Stimulated activated CD8-positive, alpha-beta memory T cell treated with anti-CD3 and anti-CD28 coated beads, Interleukin-4, amount 100 ng/mL, for 1 hour (primary cell): ENCODE measurements at places on chromosomes 7 and 10.

DNA sequence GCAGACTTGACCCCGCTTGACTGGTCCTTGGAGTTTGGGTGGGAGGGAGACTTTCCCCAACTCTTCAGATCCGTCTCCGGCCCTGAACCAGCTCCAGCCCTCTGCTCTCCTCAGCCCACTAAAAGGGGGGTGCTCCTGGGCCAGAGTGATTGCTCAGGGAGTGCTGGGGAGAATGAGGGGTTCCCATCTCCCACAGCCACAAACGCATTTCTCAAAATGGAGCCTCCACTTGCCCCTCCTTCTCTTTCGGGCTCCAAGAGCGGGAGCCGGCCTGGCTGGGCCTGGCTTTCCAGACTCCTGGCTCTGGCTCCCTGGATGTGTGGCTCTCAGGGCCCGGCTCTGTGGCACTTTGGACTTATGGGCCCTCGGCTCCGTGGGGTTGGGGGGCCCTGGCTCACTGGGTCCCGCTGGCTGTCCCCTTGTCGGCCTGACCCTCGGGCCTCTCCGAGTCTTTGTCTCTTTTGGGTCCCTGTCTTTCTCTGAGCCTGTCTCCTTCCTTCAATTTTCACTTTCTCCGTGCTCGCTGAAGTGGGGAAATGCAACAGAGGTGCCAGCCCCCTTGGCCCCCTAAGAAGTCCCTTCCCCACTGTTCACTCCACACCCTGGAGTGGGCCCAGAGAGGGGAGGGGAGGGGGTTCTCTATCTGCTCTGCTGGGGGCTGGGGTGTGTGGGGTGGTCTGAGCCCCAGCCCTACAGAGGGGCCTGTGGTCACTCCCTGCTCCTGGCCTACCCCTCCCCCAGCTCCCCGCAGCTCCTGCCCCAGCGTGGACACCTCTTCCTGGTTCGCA, 713 bp downstream of the LZTS2 start:
- no peak for DNase-seq

- no peak for DNase-seq
These were observed 214.2 kb upstream of the KAT6B start for GRCh38 chr10:74612195-74612594.

DNA sequence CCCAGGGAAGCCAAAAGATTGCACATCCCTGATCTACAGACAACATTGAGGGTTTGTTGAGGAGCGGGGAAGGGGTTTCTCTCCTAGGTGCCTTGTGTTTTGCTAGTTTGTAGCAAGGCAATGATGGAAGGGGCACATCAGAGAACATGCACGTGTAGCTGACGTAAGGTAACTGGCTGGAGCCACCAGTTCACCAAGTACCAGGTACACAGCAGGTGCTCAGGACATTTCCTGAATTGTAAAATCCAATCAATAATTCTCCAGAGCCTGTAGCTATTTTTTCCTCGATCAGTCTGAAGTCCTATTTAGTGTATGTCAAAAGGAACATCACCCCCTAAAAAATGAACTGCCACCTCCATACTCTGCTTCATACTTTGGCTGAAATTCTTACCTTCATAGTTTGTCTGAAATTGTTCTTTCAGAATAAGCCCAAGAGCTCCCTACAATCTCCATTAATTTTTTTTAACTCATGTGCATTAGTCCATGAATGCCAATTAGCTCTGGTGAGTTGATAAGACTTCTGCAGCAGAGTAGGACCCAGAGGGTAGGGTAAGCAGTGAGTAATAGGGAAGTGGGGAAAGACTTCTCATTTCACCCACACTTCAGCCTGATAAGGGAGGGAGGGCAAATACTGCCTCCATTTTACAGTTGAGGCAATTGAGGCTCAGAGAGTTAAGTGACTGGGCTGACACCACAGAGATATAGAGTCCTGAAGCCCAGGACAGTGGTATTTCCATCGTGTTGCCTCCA, 36.0 kb upstream of the SLC26A3 start:
- DNase-seq: no peak

DNA sequence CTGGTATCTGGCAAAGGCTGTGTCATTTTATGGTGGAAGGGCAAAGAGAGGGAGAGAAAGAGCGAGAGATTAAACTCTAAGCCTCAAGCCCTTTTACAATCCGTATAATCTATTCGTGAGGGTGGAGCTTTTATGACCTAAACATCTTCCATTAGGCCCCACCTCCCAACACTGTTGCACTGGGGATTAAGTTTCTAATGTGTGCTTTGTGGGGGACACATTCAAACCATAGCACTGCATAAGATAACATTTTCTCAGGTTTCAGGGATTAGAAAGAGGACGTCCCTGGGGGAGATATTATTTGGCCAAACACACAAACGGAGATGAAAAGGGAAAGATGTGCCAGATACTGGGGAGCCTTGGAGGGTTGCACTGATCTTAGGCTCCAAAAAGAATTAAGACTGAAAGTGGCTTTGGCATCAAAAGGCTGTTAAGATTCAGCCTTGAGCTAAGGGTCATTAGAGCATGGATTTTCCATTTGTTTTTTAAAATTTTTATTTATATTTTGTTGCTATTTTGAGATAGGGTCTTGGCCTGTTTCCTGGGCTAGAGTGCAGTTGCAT, 19.0 kb downstream of the COL26A1 start:
- no peak for DNase-seq

DNA sequence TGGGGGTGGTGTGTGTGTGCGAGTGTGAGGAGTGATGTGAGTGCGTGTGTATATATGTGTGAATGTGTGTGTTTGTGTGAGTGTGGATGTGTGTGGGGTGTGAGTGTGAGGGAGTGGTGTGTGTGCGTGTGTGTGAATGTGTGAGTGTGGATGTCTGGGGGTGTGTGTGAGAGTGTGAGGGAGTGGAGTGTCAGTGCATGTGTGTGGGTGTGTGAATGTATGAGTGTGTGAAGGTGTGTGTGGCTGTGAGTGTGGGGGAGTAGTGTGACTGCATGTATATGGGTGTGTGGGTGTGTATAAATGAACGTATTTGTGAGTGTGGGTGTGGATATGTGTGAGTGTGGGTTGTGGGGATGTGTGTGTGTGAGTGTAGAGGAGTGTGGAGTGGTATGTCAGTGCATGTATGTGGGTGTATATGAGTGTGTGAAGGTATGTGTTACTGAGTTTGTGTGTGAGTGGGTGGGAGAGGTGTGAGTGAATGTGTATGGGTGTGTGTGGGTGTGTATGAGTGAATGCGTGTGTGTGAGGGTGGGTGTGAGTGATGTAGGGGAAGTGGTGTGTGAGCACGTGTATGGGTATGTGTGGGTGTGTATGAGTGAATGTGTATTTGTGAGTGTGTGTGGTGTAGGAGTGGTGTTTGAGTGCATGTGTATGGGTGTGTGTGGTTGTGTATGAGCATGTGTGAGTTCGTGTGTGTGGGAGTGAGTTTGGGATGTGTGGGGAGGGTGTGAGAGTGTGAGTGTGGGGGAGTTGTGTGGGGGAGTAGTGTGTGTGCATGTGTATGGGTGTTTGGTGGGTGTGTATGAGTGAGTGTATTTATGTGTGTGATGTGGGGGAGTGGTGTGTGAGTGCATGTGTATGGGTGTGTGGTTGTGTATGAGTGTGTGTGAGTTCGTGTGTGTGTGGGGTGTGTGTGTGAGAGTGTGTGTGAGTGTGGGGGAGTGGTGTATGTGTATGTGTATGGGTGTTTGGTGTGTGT, 28.5 kb upstream of the NUB1 start:
- no peak for DNase-seq

DNA sequence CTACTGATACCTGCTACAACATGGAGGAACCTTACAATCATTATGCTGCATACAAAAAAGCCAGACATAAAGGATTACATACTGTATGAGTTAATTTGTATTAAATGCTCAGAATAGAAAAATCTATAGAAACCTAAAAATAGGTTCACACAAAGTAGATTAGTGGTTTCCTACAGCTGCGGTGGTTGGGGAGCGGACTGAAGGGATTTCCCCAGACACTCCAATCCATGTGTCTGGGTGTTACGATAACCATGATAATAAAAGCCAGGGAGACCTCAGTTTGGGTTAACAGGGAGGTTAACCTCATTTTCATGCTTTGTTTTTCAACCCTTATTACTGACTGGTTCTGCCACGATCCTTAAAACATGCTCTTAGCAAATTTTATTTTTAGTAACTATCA, 355.9 kb downstream of the KCNMA1 start:
- DNase-seq: no peak

- no peak for DNase-seq
These were observed 155.5 kb downstream of the SNX10 start for GRCh38 chr7:26447116-26447515.

DNA sequence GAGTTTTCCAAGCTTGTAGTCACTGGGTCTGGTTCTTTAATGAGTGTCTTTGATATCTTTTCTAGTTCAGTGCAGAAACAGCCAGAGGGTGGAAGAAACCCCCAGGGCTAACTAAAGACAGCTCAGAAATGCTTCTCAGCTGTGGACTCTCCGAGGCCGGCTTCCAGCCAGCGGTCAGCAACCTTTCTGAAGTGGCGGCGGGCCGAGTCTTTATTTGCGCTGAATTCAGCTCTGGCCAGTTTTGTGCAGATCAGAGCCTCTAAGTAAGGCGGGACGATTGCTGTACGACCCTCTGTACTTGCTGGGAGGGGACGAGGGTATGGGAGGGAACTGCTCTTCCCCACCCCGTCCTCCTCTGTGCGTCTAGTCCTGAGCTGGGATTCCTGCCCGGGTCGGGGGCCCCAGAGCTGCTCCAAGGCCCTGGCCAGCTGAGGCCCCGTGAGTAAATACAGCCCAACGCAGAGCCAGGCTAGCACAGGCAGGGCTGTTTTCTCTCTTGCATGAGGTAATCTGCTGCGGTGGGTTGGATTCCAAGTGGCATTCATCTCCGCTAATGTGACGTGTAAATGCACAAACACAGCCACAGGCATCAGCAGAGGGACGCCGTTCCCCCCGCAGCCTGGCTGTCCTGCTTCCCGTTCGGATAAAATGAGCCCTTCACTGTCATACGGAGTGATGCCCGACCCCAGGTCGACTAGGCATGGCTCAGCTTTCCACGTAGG, 159.8 kb downstream of the PIP4K2A start:
- no peak for DNase-seq

- no peak for DNase-seq
These were observed 516.1 kb downstream of the CCSER2 start for GRCh38 chr10:84844461-84844860.

DNA sequence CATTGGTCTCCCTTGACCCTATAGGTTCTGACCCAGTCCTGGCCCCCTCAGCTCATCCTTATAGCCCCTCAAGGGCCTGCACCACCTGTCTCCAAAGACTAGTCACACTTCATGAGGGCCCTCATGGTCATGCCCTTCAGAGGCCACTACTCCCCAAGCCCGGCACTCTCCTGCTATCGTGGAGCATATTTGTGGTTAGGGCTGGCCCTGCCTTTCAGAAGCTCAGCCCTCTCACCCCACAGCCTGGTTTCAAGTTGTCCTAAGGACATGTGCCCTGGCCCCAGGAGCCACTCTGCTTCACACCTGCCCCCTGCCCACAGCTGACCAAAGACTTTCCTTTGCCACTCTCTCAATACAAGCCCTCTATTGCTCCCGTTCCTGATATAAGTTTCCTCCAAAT, 60.3 kb upstream of the LBX1 start:
- no peak for DNase-seq

- DNase-seq: no peak
These were observed 5.5 kb upstream of the PNLIPRP2 start for GRCh38 chr10:116615199-116615776.

- no peak for DNase-seq
These were observed 162.3 kb downstream of the SEM1 start for GRCh38 chr7:96547371-96547811.

DNA sequence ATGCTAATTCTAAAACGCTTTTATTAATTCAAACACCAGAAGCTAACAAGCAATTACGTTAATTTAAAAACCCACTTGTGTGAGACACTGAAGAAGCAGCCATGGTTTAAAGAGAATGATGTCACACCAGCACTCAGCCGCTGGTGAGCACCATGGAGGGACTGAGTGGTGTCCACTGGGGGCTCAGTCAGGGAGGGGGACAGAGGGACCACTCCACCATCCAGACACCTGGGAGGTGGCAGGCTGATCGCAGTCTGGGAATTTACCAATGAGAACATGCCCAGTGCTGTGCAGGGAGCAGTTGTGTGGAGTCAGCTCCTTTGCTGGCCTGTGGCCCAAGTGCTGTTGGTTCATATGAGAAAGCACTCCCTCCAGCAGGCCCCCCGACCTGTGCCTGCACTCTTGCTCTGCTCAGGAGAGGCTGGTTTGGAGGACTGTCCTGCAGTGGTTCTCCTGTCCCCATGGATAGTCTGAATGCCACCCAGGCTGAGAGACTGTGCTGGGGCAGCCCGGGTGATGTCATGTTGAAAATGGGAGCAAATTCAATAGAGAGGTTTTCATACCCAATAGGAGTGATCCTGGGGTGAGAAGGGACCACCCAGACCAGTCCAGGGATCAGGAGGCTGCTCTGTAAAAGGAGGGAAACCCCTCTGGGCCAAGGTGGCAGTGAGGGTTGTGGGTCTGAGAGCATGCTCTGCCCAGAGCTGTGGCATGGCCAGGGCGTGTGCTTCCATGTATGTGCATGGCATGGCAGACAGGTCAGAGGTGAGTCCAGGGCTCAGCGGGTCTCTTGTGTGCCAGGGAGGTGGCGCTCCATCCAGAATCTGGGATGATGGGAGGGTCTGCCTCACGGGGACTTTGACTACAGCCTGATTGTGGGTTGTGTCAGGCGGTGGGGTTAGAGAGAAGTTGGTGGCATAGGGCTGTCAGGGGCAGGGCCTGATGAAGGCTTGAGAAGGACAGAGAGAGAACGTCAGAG, 12.7 kb downstream of the ADCY1 start:
- DNase-seq: no peak

DNA sequence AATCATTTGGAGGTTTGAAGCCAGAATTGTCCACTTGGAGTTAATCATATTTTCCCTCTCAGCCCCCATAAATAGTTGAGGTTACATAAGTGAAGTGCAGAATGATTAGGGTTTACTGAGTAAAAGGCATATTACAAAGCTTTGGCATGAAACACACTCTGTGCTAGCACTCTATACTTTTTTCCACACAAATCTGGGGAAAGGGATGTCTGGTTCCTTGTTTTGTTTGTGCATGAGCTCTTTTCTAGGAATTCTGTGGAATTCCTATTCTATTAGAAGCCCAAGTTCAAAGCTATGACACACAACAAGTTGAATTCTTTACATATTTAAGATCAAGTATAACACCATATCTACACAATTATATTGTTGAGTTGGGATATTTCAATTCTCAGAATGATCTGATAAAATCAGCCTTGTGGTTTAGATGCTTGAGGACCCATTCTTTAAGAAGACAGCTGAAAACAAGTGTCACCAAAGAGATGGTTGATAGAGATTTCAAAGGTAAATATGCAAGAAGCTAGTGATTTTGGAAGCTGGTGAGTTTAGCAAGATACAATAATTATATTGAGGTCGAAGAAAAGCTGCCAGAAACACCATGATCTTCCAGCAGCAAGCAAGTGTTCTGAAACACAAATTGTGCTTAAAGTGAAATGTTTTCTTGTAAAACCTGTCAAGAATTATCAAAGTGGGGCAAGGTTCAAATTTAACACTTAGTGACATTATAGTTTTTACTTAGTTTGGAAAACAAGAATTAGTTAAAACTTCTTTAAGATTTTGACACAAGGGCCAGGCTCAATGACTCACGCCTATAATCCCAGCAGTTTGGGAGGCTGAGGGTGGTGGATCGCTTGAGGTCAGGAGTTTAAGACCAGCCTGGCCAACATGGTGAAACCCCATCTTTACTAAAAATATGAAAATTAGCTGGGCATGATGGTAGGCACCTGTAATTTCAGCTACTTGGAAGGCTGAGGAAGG, 122.6 kb downstream of the INHBA start:
- no peak for DNase-seq

- no peak for DNase-seq
These were observed 80.1 kb upstream of the EMX2 start for GRCh38 chr10:117462424-117462792.
